ENCODE measurements at places on chromosomes 3 and 15. TPM values are rescaled to one million over a fixed set of nuclear protein-coding genes. Genes with fewer than 3 reads are reported as not detected.
A peak's percentile ranks its signal among the peaks of the same experiment; 100 is the strongest.

GRCh38 chr3:70308760-70309159 lies 3.7 kb downstream of the MDFIC2 start:
- no peak overlapping the region for H3K4me3 ChIP-seq
- DNase-seq, result no peak
- H3K27ac ChIP-seq, result no peak overlapping the region

DNA sequence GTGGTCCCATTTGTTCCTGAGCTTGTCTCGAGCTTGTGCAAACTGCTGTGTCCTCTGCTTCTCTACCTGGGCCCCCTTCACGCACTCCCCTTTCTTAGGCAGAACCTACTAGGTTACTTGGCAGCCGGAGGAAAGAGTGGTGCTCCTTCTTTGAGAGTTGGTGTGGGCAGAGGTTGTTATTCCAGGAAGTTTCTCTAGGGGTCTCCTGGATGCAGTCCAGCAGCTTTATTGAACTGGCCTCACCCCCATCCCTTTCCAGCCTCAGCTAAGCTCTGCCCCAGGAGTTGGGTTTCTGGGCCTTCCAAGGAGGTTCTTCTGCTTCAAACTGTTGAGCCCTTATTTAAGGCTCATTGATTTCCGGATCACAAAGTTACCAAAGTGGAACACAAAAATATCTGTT lies 103.2 kb downstream of the C3orf70 start:
- peaks cover 31% of the 10 kb centered on the region for H3K36me3 ChIP-seq
- H3K4me1 ChIP-seq, result no peaks in the 10 kb centered on the region
- no peak for DNase-seq
- no peaks in the 10 kb centered on the region for H3K27me3 ChIP-seq
- no peak overlapping the region for H3K4me3 ChIP-seq

DNA sequence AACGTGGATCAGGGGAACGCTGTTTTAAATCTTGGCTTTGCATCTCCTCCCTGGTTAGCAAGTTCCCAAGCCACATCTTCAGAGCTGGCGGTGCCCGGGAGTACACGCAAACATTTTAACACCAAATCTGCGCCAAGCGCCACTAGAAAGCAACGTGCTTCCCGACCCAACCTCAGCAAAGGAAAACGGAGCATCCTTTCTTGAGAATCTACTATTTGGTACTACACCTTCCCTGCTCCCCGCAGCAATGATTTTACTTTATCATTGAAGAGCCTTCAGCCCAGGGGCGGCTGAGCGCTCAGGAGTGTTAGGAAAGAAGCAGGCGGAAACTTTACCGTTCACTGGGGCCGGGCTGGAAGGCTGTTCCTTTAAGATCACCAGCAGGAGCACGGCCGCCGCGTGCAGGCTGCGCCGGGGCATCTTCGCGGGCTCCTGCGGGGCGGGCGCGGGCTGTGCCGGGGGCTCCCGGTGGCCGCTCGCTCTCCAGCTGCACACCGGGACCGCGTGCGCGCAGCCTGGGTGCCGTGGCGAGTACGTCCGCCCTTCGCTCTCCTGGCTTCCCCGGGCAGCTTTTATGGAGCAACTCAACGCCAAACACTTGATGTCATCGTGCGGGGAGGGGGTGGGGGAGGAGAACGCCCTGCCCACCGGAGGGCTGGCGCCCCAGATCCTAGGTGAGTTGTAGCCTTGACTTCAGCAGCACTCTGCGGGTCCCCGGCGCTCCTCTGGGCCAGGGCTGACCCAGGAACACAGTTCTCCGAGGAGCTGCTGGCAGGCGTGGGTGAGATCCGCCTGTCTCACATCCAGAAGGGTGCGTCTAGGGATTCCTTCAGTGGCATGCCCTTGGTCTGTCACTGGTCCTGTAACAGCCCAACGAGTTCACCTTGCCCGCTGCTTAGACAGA lies at the start of gene CA12:
Gene CA12 (minus strand): TSS at position 546 of the 904 bp plus-strand sequence. CDS start 126 bp downstream, at position 420.
- peak within 1 kb of the TSS; percentile 69 for H3K27ac ChIP-seq
- no peaks in the 10 kb centered on the region for H3K36me3 ChIP-seq
- no peaks in the 10 kb centered on the region for H3K4me1 ChIP-seq
- H3K27me3 ChIP-seq, result no peaks in the 10 kb centered on the region
- H3K4me3 ChIP-seq, result peak within 1 kb of the TSS; percentile 43

DNA sequence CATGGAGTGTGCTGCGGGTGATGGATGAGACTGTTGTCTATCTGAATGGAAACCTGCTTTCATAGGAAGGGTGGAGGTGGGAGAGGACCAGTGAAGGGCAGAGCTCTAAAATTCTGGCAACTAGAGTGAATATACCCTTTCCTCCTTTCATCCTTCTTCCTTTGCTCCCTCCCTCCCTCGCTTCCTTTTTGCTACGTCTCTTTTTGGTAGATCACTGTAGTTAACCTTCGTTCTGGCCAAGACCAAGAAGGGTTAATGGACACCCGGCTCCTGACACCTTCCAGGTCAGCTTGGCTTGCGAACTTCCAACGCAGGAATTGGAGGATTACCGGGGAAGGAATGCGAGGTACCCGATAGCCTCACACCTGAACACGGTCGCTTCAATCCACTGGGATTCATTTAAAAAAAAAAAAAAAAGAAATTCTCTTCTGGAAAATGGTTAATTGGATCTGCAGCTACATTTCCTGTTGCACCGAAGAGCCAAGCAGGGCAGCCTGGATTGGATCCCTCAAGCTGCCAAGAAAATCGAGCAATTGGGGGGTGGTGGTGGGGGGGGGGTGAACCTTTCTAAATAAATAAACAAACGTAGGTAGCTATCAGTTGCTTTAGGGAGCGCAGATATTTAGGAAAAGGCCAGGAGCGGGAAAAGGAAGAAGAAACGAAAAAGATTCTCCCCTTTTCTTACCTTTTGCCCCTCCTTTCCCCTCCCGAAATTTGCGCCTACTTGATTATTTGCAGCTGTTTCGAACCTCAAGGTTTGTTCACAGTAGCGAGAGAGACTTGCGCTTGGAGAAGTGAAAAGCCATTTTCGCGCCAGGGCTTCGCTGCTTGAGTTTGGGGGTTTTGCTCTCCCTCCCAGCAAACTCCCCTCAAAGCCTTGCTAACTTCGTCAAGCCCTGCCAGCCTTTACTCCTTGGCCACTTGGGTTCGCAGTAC lies 9.5 kb upstream of the NR2F2 start:
- H3K4me1 ChIP-seq, result no peaks in the 10 kb centered on the region
- H3K27ac ChIP-seq, result peak overlapping the region; percentile 33
- H3K4me3 ChIP-seq, result peak overlapping the region; percentile 5
- DNase-seq, result no peak
- H3K36me3 ChIP-seq, result no peaks in the 10 kb centered on the region

The GRIP2 gene
- polyA plus RNA-seq, result 0.53 TPM

The SSUH2 gene
- 1.8 TPM for polyA plus RNA-seq

The VWA5B2 gene
- polyA plus RNA-seq, result 105 TPM

Data from pancreas (tissue), 10 donors.